Renal cortical epithelial cell (primary cell): ENCODE measurements at places on chromosomes 11 and 22. TPM values are rescaled to one million over a fixed set of nuclear protein-coding genes. Genes with fewer than 3 reads are reported as not detected.
A peak's percentile ranks its signal among the peaks of the same experiment; 100 is the strongest.

DNA sequence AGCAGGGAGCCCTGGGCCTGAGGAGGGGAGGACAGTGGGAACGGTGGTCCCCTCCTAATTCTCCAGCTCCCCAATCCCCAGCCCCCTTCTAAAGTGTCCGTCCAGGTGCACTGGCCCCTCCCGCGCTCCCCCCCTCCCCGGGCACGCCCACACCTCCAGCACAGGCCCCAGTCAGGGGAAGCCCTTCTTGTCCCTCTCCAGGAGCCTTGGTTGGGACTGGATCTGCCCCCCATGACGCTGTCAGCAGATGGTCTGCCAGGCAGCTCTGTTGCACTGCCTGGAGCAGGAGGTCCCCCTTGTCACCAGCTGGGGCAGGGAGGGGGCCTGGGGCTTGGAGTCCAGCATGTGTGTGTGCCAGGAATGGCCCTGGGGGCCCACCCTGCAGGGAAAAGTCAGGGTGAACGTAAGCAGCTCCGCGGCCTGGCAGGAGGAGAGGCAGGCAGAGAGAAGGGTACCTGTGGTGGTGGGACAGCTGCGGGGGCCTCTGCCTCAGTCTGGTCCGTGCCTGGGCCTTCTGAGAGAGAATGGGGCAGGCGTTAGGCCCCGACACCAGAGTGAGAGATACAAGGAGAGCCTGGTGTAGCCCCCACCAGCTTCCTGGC is 1.6 kb downstream of the IRF7 start:
- no peak for DNase-seq

GRCh38 chr11:57249384-57250319 is 12.6 kb upstream of the APLNR start:
- peak; percentile 36 for DNase-seq

- no peak for DNase-seq
These were observed 17.8 kb downstream of the AP1B1 start for GRCh38 chr22:29370537-29370936.

DNA sequence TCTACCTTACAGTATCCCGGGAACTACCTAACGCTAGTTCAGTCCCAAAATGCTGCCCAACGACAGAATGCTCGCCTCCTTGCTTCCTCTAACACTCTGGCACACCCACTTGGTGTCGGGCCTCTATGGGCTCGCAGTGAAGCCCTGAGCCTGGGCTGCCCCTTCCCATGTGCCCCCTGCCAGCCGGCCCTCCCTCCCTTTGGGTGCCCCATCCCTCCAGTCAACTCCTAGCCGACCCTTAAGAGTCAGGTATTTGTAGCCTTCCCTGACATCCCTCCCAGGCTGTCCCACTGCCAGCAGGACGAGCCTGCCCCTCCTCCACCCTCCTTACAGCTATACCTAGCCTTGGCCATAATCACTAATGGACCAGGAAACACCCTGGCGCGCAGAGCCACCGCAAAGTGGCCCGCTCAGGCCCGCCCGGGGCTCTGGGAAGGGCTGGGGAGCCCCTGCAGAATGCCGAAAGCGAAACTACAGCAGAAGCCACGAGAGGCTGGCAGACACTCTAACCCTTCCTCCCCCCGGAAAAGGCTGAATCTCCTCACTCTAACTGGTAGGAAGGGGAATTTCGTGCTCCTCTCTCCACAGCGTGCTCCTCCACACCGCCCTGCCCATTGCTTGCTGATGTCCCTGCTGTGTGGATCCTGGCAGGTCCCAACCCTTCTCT is 8.2 kb downstream of the CBX7 start:
- DNase-seq, result no peak

GRCh38 chr22:24591286-24591830 is 1.5 kb downstream of the LRRC75B start:
- no peak for DNase-seq

The SPON1 gene
- total RNA-seq, result 2.9 and 25.4 TPM in 2 replicates

The TBX10 gene
- not detected in 2 replicates for total RNA-seq
